ENCODE measurements at places on chromosomes 1 and 21. TPM values are rescaled to one million over a fixed set of nuclear protein-coding genes. Genes with fewer than 3 reads are reported as not detected.

DNA sequence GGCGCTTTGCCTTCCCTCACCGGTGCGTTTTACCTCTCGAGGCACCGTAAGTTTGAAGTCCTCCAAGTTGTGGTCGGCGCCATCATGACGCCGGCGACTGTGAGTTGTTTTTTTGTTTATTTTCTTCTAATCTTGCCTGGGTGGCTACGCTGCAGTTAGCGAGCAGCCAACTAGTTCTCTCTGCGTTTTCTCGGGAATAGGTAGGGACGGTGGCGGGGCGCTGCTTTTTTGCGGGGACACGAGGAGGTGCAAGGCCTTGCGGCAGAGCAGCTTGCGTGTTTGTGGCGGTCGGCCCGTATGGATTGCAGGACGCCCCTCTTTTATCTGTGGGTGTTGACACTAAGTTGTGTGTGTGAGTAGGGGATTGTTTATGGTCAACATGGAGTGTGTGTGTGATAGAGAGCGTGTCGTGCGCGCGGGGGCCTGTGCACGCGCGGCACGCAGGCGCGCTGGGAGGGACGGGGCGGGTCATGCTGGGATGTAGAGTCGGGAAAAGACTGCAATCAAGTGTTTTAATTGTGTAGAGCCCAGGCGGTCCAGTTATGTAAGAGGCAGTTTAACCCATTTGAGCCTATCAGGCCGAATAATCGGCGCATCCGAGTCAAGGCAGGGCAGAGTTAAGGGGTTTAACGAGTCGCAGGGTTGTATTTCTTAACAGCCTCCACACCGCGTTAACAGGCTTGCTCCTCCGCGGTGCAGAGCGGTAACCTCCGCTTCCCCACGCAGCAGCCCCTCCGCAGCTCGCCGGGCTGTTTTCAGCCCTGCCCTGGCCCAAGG lies 1.2 kb upstream of the NEGR1 start:
- peak; percentile 74 for DNase-seq

DNA sequence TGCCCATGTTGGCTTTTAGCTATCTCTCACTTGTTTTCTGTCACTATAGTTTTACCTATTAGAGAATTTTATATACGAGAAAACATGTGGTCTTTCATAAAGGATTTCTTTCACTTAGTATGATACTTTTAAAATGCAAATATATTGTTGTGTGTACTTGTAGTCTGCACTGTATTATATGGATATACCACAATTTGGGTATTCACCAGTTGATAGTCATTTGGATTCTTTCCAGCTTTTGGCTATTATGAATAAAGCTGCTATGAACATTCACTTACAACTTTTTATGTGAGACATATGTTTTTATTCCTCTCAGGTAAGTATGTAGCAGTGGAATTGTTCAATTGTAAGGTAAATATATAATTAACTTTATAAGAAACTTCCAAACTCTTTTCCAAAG lies 441.5 kb downstream of the GPATCH2 start:
- no peak for DNase-seq

DNA sequence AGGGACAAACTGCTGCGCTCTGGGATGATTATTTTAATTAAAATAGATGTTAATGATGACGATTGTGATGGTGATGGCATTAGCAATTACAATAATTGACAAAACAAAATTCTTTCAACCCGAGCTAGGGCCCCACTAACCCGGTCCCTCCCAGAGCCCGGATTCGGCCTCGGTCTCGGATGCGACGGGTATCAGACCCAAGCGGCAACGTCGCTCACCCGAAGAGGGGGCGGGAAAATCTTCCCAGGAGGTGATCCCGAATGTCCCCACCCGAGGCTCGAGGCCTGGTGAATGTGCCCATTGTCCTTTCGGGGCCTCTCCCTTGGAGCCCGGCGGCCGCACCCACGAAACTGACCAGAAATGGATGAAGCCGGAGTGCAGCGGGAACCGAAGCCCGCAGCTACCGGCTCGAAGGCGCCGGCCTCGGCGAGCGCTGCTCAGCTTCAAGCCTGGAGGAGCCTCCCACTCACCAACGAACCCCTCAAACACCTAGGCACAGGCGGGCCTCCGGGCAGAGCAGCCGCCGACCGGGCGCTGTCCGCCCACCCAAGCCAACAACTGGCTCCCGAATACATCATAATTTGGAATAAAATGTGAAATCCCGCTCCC lies 1.2 kb downstream of the TAL1 start:
- no peak for DNase-seq

GRCh38 chr1:181090641-181091126 lies 2.2 kb downstream of the IER5 start:
- no peak for DNase-seq

- DNase-seq, result no peak
Measured at GRCh38 chr1:145877923-145878486, 7.7 kb downstream of the ANKRD35 start.

GBP6 gene
- not detected for total RNA-seq

TMCC2 gene
- 2.4 TPM for total RNA-seq
